Sigmoid colon (tissue), 7 donors: ENCODE measurements at places on chromosomes 2 and 18.

DNA sequence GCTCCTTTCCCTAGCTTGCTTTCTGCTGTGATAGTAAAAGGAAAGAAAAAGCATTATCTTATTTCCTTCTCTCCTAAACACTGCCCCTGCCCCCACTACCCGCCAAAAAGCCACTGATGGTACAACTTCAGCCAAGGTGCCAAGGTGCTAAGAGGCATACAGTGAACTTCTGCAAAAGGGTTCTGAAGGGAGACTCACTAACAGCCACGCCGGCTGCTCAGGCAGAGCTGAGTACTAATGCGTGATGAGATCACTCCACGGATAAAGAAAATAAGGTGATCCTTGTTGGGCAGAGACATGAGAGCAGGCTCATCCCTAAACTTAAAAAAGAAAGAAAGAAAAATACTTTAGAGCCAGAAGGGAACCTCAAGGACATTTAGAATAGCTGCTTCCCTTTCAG, 60.5 kb upstream of the PXDN start:
- DNase-seq = peak; percentile 62

GRCh38 chr2:16725549-16725948, 59.9 kb upstream of the CYRIA start:
- DNase-seq = no peak

- no peak for DNase-seq
These were observed 55.8 kb downstream of the EMX1 start for GRCh38 chr2:72973137-72973535.

- no peak for DNase-seq
These were observed 18.7 kb upstream of the LYPD6B start for GRCh38 chr2:149019768-149020167.

- DNase-seq = no peak
These were observed 382.8 kb downstream of the GPD2 start for GRCh38 chr2:156818944-156819343.

GRCh38 chr2:43402452-43402937, 176.1 kb upstream of the ZFP36L2 start:
- no peak for DNase-seq

- no peak for DNase-seq
These were observed 53.4 kb upstream of the IL1RL1 start for GRCh38 chr2:102258025-102258385.

- no peak for DNase-seq
These were observed 115.4 kb downstream of the SATB2 start for GRCh38 chr2:199342334-199342733.

GRCh38 chr2:3463186-3463835, 56.0 kb downstream of the ADI1 start:
- peak; percentile 55 for DNase-seq

GRCh38 chr2:171540437-171540836, 18.2 kb downstream of the CYBRD1 start:
- no peak for DNase-seq

DNA sequence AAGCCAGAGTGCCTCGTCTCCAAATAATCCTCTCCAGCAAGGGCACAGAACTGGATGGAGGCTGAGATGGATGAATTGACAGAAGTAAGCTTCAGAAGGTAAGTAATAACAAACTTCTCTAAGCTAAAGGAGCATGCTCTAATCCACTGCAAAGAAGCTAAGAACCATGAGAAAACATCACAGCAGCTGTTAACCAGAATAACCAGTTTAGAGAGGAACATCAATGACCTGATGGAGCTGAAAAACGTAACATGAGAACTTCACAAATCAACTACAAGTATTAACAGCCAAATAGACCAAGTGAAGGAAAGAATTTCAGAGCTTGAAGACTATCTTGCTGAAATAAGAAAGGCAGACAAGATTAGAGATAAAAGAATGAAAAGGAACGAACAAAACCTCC, 32.3 kb downstream of the WDPCP start:
- DNase-seq = no peak

GRCh38 chr2:7272210-7272609, 355.0 kb downstream of the RNF144A start:
- DNase-seq = no peak

GRCh38 chr2:11680182-11680900, 10.3 kb upstream of the NTSR2 start:
- DNase-seq = peak; percentile 55

GRCh38 chr2:584863-585823, 92.1 kb downstream of the TMEM18 start:
- DNase-seq = no peak

DNA sequence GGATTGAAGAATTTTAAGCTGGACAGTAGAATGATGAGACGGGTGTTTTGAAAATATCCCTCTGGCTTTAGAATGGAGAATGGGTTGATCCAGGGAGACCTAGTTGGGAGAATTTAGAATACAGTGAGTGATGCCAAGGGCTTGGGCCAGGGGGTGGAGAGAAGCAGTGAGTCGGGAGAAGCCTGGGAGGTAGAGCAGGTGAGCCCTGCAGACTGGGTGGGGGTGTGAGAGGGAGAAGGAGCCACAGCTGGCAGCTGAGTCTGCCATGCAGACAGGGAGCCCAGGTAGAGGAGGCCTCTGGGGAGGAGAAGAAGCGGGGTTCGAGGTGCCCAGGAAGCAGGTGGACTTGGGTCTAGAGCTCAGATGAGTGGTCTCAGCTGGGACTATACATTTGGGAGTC, 18.2 kb downstream of the CREG2 start:
- DNase-seq = no peak

DNA sequence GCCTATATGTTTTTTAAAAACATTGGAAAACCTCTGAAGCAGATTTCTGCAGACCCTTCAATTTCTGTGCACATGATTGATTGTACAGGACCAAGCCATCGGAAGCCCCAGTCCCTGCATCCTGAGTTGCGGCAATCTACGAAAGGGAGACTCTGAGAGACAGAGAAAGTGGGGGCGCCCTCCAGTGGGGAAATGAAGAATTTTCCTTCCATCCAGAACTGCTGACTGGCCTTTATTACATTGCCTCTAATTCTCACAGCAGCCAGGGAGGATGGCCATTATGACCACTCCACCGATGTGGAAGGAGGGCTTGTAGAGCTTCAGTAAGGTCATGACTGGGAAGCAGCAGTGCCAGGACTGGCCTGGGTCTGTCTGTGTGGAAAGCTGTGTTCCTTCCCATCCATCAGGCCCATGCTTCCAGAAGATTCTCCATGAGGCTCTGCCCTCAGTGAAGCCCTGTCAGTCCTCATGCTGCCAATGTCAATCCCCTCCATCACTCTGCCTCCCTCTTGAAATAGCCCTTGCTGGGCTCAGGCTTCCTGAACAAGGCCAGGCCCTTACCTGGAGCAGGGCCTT, 20.0 kb upstream of the RESP18 start:
- DNase-seq = no peak

DNA sequence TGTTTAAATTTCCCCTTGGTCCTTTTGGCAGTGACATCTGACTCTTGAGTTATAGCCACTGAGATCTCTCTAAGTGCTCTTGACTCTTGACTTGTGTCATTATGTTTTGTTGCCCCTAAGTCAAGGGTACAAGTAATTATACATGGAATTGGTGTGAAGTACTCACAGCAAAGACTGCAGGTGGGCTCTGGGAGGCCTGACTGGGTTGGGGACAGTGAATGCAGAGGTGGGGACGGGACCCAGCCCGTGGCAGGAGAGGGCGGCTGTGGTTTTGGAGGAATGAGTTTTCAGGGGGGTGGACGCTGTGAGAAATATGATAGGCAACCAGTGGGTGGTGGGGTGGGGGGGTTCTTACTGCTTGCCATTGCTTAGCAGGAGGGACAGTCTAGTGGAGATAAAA, 97.8 kb downstream of the NCK2 start:
- no peak for DNase-seq

GRCh38 chr2:194380011-194380410, 1277.0 kb upstream of the SLC39A10 start:
- no peak for DNase-seq

DNA sequence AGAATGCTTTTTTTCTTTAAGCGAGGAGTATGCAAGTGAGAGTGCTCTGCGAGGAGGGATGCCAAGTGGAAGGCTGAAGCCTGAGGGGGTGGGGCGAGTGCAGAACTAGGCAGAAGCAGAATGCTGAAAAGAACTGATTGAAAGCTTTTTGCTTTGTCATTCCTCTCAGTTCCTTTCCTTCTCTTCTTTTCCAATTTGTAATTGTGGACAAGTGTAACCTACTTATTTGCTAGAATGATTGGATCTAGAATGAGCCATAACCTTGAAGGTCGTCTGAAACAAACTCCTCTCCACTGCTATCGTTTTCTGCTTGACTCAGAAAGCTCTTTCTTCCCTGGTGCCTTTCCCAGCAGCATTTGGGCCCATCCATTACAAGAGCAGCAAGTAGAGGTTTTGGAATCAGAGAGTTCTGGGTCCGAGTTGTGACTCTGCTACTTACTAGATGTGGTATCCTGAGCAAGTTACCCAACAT, 115.3 kb downstream of the METTL8 start:
- DNase-seq = peak; percentile 67

GRCh38 chr18:3983351-3983969, 471.6 kb downstream of the DLGAP1 start:
- DNase-seq = no peak

DNA sequence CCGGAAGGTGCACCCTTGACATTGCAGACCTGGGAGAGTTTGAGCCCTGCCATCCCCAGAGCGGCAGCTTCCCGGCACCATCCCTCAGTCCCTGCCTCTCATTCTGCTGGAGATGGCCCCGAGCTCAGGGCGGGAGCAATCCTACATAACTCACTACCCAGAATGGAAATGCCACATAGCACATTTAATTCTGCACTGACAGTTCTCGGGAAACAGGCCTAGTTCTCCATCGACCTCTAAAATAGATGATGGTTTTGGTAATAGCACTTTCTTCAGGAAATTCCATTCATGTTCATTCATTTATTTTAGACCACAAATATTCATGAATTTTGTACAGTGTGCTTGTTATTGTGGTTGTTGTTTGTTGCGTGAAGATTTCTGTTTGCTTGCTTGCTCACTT, 92.9 kb upstream of the SLC14A2 start:
- no peak for DNase-seq

GRCh38 chr2:19319698-19320097, 38.7 kb downstream of the OSR1 start:
- DNase-seq = no peak

DNA sequence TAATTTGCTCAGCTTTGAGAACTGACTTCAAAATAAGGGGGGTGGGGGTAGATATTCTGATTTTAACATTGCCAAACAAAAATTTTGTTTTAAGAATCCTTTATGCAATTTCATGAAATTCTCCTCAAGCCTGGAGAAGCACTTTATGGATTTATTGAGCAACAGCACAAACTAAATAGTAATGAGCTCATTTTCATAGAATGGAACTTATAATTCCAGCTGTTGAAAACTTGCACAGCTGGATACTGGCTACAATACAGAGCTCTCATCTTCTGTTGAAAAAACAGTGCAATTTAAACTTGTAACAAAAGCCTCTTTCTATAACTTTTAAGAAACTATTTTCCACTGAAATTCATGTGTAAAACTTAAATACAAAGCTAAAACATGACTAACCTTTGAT, 137.6 kb upstream of the FN1 start:
- DNase-seq = no peak

DNA sequence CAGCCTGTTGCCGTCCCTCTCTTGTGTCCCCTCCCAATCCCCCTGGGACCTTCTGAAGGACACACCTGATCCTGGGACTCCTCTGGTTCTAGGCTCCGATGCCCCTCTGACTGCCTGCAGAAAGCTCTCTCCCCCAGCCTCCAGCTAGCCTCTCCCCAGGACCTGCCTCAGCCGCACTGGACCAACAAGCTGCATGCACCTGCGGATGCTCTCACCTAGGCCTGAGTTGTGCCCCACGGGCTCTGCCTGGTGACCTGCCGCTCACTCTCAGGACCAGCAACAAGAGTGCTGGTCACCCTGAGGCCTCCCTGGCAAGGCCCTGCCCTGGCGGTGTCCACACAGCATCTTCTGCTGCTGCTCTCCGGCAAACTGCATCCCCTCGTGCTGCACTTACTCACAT, 63.0 kb downstream of the EIPR1 start:
- DNase-seq = peak; percentile 46

- no peak for DNase-seq
These were observed 59.1 kb downstream of the ACSL3 start for GRCh38 chr2:222919841-222920526.

- no peak for DNase-seq
These were observed 78.5 kb downstream of the PRKCE start for GRCh38 chr2:45729753-45730512.

DNA sequence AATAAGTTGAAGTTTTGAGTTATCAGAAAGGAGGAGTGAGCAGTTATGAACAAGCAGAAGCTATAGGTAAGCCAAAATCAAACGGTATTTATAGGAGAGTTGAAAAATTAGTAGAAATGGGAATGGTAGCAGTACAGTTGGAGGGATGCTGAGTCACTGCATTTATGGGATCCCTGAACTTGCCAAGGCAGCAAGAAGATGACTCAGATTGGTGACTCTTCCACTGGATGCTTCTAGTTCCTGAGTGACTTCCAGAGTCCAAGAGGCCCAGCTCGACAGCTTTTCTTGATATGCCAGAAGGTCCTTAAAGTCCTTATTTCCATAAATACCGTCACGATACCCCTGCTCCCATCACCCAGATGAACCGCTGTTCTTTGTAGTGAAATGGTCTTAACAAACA, 31.1 kb upstream of the ACTR3 start:
- no peak for DNase-seq

GRCh38 chr18:22883179-22883578, 49.9 kb upstream of the RBBP8 start:
- DNase-seq = no peak

DNA sequence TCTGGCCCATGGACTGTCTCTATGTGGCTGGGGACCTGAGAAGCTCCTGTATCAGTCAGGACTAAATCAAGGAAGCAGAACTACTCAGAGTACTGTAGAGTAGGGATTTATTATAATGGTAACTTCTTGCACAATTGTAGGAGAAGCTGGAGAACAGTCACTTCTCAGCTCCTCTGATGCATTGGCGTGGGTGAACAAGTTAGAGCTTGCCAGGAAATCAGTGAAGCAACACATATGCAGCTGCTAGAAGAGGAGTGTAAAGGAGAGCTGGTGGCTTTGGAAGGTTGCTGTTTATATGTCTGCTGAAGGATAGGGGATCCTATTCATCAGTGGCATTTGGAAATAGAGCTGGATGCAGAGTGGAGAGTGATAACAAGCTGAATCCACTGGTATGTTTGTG, 215.5 kb upstream of the CWC22 start:
- DNase-seq = no peak

GRCh38 chr2:174174741-174175140, 73.6 kb downstream of the OLA1 start:
- DNase-seq = no peak

GRCh38 chr2:109533823-109534222, 79.9 kb downstream of the SEPTIN10 start:
- no peak for DNase-seq

DNA sequence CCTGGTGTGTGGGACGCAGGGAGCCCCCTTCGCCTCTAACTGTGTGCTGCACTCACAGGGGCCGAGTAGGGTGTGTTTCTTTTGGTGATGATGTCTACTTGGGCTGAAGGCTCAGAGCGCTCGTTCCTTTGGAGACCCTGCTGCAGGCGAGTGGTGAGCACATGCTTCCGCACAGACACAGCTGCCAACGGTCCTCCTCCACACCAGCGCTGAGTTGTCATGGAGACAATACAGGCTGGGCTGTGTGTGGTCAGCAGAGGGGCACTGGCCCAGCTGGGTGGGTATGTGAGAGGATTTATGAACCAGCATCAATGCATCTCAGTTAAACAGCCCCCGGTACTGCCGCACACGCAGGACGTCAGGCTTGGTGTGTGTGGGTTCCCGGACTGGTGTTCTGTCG, 143.5 kb downstream of the SH3RF3 start:
- DNase-seq = no peak

GRCh38 chr2:115757286-115757685, 1314.8 kb downstream of the DPP10 start:
- DNase-seq = no peak

GRCh38 chr2:43045866-43046265, 180.5 kb downstream of the ZFP36L2 start:
- no peak for DNase-seq
